EL (cell line): ENCODE measurements at places on chromosomes 7 and 10.

DNA sequence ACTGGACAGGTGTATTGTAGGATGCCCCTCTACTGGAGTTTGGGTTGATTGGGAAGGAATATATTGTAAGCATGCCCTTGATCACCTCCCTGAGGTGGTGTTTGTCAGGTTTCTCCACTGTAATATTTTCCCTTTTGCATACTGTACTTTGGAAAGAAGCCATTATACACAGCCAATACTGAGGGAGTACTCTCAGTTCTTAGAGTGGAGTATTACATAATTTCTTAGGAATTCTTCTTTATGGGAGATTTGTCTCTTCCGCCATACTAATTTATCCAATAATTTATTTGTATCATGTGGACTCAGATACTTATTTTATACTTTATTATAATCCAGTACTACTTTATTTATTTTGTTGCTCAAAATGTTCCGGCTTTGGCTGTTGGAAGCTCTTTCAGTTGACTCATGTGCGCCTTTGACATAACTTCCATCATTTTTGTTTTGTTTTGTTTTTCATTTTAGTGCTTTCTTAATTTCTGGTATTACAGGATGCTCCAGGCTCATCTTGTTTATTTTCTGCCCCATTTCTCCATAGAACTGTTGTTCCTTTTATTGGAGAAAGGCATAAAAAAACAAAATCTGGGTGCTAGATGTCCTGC, 29.7 kb downstream of the MKLN1 start:
- DNase-seq: peak; percentile 12

DNA sequence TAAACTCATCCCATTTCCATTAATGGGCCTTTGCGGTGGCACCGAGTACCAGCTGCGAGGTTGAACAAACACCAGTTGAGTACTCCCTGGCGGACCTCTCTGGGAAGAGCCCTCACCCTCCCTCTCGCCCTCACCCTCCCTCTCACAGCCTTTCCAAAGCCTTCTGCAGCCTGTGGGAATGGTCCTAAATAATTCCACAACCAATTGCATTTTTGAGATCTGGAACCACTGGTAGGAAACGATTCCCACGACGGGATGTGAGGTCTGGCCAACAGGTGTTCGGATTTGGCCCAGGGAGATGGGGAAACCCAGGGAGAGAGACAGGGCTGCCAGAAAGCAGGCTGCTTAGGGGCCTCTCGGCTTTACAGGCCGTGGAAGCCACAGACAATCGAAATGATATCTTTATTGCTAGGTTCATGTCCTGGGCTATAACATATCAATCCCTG, 5.3 kb downstream of the PTF1A start:
- DNase-seq: no peak

GRCh38 chr10:99766302-99766681, 16.1 kb upstream of the ABCC2 start:
- DNase-seq: no peak

DNA sequence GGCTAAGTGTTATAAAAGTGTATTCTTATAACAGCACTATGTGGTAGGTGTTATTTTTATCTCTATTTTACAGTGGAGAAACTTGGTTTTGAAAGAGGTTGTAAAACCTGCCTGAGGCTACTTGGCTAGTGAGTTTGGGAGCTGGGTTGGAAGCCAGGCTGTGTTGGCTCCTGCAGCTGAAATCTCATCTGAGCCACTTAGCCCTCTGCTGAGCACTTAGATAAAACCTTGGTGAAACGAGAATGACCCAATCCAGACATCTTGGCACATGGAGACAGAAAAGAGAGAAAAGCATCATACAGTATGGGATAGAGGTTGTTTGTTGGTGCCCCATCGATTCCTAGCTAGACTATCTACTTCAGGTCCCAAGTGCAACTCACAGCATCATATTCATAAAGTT, 37.4 kb downstream of the BLNK start:
- DNase-seq: no peak

- DNase-seq: peak; percentile 38
Measured at GRCh38 chr7:130490888-130491804, 739 bp upstream of the MEST start.

DNA sequence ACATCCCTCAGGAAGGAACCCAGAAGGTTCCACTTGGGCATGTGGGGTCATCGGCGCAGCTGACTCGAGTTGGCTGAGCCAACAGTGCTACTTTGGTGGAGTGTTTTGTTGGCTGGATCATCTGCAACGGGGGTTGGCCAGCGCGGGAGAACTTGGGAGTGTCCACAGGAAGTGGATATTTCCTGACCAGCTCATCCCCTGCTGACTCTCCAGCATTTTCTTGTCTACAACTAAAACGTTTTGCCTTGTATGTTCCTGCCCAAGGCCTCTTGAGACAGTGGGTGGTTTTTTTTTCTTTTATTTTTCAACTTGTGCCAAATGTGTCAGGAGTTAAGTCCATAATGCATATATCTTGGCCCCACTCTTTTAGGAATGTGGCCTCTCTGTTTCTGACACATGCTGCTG, 208.6 kb downstream of the ZNF365 start:
- DNase-seq: peak; percentile 98

DNA sequence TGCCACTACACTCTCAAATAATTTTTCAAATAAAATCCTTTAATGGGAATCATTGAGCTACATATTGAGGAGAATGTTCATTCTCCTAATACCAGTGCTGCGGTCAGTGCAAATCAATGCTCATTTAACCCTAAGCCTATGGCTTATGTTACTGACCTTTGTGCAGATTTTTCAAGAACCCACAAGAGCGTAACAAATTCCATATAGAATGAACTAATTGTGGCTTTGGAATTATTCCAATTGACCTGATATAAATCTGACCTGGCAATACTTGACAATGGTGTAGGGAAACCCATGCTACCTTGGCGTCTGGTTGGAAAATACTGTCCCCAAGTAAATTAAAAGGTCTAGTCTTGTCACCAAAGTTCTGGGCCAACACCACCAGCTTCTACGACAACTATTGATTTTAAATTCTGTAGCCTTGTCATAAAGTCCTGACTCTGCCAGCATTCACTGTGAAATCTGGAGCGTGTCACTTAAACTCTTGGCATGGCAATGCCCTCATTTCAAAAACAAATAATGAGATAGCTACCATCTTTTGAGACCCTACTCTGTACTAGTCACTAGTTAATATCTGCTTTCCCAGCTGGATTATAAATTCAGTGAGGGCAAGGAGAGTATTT, 320.9 kb downstream of the AHR start:
- no peak for DNase-seq

DNA sequence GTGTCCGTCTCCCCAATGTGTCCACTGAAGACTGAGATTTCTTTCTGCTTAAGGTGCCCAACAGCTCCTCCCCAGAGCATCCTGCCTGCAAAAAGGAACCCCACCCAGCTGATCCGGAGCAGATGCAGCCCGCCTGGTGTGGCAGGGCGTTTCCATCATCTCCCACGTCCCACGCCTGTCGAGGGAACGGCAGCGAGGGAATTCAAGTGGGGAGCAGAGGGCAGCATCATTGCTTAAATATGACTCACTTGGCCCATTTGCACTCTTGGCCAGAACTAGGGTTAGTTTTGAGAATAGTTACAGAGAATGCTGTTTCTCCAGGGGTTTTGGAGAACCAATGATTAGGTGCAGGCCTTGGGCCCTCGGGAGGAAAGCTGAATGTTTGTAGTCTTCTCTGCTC, 20.8 kb downstream of the VWA2 start:
- peak; percentile 75 for DNase-seq

- peak; percentile 43 for DNase-seq
Measured at GRCh38 chr7:95686109-95686508, 86.2 kb upstream of the DYNC1I1 start.

DNA sequence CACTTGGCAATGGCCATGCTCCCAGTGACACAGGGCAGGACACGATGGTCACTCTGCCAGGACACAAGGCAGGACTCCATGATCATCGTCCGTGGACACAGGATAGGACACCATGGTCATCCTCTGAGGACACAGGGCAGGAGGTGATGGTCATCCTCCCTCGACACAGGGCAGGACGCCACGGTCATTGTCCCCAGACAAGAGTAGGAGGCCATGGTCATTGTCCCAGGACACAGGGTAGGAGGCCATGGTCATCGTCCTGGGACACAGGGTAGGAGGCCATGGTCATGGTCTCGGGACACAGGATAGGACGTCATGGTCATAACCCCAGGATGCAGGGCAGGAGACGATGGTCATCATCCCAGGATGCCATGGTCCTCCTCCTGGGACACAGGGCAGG, 289.2 kb downstream of the TCERG1L start:
- DNase-seq: no peak

DNA sequence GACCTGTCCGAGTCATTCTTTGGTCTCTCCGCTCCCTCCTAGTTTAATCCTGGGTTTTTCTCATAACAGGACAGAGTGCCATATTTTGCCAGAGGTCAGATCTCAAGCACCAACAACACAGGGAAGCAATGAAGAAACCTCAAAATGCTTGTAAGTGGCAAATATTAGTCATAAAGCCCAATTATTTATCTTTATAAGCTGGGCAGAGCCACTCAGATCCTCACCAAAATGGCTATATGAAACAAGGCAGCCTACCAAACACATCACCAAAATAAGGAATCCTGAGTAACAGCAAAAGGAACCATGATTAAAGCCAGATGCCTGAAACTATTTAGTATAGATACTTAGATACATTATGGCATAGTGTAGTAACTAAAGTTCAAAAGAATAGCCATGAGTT, 4.7 kb downstream of the ECD start:
- peak; percentile 7 for DNase-seq

DNA sequence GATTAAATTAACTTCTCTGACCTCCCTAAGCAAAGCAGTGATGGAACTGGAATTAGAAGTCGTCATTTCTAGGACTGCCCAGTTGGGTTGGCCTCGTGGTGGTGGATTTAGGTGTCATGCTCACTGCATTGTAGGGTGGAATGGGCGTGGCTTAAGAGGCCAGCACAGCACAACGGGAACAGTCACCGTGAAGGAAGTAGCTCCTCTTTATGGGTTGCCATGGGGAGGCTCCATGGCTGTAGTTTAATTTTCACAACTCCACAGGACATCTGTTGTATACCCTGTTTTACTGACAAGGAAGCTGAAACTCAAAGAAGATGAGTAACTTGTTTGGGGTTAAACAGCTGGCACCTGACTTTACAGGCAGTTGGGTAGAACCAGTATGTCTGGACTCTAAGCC, 208.3 kb downstream of the CELF2 start:
- DNase-seq: no peak

DNA sequence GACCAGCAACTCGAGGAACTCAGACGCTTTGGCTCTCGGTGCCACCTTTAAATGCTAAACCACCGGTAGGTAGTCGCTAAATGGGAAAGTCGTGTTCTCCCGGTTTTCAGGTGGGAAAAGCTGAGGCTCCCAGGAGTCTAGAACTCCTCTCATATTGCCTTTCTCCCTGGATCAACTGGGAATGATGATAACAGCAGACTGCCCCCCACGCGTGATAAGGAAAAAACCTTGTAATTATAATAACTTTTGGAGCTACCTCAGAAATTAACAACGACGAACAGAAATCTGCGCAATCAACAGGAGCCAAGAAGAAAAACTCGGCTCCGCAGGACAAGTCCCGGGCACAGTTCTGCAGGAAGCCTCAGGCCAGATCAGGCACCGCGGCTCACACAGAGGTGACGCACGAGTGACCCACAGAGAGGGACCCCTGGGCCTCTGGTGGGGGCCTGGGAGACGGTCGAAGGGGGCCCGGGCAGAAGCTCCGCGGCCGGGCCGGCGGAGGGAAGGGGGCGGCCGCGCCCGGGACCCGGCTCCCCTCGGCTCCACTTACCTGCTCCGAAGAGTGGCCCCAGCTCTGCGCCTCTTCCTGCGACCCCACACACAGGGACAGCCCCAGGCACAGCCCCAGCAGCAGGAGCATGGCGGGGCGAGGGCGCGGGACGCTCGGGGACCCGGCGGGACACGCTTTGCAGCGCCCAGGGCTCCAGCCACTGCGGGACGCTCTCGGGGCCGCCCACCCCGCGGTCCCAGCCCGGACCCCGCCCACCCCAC, at the start of gene ITIH5:
TSS of gene ITIH5 (minus strand) at position 714 of the 771 bp plus-strand sequence. CDS start at position 640, 74 bp downstream.
- DNase-seq: no peak

GRCh38 chr7:137916564-137916963, 69.8 kb upstream of the DGKI start:
- no peak for DNase-seq

DNA sequence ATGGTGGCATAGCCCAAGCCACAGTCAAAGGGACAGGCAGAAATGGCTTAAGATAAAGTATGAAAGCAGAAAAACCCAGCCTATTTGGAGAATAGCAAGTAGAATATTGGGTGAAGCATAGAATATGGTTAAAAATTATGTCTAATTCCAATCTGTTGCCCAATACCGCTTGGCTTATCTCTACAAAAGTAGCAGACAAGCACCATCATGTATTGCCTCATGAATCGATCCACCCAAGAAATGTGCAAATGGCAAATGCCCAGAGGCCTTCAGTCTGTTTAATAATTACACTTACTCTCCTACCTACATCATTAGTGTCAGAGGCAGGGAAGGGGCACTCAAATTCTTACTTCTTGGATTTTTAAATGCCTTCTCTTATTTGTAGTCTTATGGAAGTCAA, 130.9 kb upstream of the ADAM12 start:
- DNase-seq: no peak

- no peak for DNase-seq
Measured at GRCh38 chr7:13989949-13990305, 461 bp upstream of the ETV1 start.

- no peak for DNase-seq
Measured at GRCh38 chr10:49194212-49194920, 6.2 kb upstream of the TMEM273 start.

- DNase-seq: no peak
Measured at GRCh38 chr10:108894402-108895301, 1028.7 kb downstream of the XPNPEP1 start.

GRCh38 chr7:67413670-67414069, 417.0 kb downstream of the TYW1 start:
- no peak for DNase-seq

DNA sequence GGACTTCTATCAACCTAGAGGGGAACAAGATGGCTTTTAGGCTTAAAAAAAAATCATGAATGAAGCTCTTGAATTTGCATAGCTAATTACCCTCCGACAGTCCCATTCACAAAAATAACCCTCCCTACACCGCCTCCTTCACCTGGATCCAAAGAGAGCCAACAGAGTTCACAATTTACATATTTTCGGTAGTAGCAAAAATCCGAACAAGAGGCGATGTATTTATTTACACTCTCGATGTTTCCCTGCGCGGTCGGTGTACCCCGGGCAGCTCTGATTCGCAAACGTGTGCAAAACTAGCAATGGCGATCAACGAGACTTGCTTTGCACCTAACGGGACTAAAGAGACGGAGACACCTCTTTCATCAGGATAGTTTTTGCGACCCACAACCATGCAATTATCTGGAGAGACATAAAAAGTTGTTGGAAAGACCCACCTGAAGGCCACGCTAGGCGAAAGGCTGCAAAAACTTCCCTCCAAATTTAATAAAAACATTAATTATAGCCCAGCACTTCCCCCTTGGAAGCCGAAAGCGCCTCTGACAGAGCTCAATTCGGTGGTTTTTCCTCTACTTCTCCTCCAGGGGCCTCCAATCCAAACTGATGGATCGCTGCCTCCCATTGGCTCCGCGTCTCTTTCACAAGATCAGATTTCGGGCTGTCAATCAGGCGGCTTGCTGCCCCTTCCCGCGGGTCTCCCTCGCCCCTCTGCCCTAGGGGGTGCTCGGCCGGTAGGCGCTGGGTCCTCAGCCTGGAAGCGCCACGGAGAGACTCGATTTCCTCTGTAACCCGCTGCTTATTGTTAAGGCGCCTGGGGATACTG, at the start of gene ETV1:
TSS of gene ETV1 (minus strand) at position 541 of the 823 bp plus-strand sequence. CDS start 614 bp downstream, outside the sequence.
- peak; percentile 56 for DNase-seq

- no peak for DNase-seq
Measured at GRCh38 chr7:53518319-53518718, 482.9 kb downstream of the POM121L12 start.
